ENCODE measurements at places on chromosomes 12 and 14.

GRCh38 chr12:18275981-18276380 is 14.7 kb downstream of the PIK3C2G start:
- no peak for DNase-seq

DNA sequence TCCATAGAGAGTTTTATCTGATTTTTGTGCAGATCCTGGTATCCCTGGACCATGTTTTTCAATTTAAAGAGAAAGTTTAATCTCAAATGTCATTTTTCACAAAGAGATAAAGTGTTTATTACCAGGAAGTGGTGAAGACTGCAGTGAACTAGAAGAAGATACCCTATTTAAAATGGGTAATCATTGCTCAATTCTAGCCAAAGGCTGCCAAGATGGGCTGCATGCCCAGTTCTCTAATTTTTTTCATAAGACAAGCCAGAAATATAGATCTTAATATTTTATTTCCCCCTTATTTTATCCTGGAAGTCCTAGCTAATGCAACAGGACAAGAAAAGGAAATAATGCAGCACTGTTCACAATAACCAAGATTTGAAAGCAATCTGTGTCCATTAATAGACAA is 343.5 kb downstream of the PCNX1 start:
- DNase-seq = no peak

GRCh38 chr14:68564191-68564825 is 228.6 kb downstream of the ZFP36L1 start:
- DNase-seq = no peak

DNA sequence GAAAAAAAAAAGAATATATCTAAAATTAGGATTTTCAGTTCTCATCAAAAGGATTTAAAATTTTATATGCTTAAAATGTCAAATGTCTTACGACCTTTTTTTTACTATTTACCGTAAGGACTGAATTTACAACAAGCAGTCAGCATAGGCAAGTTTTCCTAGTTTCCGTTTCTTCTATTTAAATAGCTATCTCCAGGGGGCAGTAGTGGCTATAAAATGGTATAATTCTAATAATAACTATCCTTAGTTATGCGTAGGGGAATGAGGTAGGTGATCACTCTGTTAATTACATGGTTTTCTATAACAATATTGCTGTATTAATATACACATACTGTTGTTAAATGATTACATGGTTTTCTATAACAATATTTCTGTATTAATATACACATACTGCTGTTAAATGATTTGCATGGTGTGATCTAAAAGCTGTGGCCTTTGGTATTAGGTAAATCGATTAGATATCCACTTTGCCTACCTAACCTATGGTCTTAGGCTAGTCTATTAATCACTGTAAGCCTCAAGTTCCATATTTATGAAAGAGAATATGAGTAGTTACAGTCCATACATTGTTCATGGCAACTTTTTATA is 217.7 kb upstream of the PDZRN4 start:
- DNase-seq = no peak

DNA sequence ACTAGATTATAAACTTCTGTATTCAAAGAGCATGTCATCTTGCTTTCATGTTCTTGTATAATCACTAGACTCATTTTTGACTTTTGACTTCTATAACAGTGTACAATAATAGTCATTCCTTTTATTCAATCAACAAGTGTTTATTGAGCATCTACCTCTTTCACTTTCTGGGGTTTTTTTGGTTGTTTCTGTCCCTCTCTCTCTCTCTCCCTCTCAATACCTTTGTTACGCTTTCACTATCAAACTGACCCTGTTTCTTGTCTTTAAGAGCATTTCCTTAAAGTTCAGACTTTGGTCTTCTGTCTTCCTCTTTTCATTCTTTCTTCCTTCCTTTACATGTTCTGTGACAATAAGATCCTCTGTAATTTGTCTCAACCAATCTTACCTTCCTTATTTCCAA is 49.5 kb downstream of the GPR137C start:
- DNase-seq = no peak

GRCh38 chr12:115209230-115209629 is 525.3 kb upstream of the TBX3 start:
- no peak for DNase-seq

- no peak for DNase-seq
These were observed 191.4 kb downstream of the TTC7B start for GRCh38 chr14:90624732-90625400.

- no peak for DNase-seq
These were observed 2.8 kb downstream of the LRRC74A start for GRCh38 chr14:76829013-76829365.

GRCh38 chr14:73463411-73463810 is 5.1 kb upstream of the NUMB start:
- no peak for DNase-seq

DNA sequence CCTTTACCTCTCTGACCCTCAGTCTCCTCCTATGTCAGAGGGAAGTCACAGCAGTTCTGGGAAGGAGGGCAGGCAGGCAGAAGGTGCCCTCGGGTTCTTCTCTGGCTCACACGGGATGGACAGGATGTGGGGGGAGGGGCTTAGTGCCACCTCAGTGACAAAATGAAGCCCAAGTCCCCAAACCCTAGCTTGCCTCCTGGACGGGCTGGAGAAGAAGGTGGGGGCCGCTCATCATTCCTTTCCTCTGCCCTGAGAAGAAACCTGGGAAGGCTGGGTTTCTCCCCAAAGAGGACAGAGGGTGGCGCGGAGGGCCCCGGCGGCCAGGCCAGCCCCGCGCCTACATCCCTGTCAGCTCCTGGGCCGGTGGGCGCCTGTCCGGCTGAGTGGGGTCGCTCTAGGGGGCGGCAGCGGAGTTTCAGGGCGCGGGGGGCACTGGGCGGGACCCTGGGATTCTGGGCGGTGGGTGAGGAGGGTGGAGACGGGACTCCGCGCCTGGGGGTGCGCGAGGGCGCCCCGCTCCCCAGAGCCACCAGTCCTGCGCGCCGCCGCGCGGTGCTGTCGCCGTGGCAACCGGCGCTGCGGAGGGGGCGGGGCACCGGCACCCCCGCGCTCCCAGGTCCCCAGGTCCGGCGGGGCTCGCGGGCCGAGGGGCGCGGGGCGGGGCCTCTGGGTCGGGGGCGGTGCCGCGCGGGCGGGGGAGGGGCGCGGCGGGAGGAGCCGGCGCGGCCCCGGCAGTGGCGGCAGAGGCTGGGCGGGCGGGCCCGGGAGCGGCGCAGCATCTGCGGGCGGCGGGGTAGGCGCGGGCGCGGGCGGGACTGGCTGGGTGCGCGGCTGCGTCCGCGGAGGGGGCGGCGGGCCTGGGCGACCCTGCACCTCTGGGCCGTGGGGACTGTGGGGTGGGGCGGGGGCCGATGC is at the start of gene TMEM121:
TMEM121 (plus strand) TSS at position 723 of the 915 bp plus-strand sequence. CDS start 2,252 bp downstream, outside the sequence.
- DNase-seq = no peak

GRCh38 chr14:105099778-105100177 is 34.5 kb upstream of the GPR132 start:
- DNase-seq = no peak

DNA sequence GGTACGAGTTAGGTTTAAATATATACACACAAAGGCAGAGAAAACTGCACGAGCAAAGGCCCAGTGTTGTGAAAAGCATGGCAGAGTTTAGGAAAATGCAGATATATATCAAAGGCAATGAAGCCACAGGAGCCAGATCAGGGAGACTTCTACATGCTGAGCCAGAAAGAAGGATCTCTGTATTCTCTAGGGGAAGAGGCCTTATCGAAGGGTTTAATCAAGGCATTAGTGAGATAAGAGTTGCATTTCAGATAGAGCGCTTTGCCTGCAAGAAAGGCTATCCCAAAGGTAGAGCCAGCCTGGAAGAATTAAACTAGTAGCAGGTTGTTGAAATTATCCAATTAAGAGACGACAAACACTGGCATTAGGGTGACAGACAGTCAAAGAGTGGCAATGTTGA is 7.6 kb downstream of the PTPRO start:
- no peak for DNase-seq

- no peak for DNase-seq
These were observed 10.8 kb downstream of the CRACR2A start for GRCh38 chr12:3741882-3742672.

- DNase-seq = no peak
These were observed 237.6 kb upstream of the CRY1 start for GRCh38 chr12:107330831-107331431.

DNA sequence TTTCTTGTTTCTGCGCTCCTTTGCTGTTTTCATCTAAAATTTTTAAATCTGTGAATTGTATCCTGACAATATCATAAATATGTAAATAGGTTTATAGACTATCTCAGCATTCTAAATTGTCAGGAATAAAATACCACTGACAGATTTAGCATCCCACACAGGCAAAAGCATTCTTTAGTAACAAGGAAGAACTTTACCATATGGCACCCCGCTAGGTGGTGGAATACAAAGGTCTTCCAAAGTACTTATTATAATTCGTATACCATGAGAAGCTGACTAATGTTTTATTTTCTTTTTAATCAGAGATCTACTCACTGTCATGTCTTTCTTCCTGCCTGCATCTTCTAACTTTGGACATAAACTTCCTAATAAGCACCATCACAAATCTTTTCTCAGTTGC is 328.8 kb upstream of the NOVA1 start:
- DNase-seq = no peak

GRCh38 chr14:98350213-98350612 is 921.8 kb downstream of the BCL11B start:
- DNase-seq = no peak

- DNase-seq = no peak
These were observed 82.8 kb downstream of the BTG1 start for GRCh38 chr12:92062539-92063493.

- no peak for DNase-seq
These were observed 112.7 kb downstream of the IPO8 start for GRCh38 chr12:30582943-30583342.

GRCh38 chr12:88546226-88546625 is 34.0 kb downstream of the KITLG start:
- no peak for DNase-seq

- DNase-seq = no peak
These were observed 6.5 kb downstream of the TAS2R19 start for GRCh38 chr12:11015775-11016430.

- no peak for DNase-seq
These were observed 80.8 kb downstream of the GALNT9 start for GRCh38 chr12:132248453-132249167.

GRCh38 chr14:48323665-48324064 is 648.3 kb upstream of the MDGA2 start:
- no peak for DNase-seq

DNA sequence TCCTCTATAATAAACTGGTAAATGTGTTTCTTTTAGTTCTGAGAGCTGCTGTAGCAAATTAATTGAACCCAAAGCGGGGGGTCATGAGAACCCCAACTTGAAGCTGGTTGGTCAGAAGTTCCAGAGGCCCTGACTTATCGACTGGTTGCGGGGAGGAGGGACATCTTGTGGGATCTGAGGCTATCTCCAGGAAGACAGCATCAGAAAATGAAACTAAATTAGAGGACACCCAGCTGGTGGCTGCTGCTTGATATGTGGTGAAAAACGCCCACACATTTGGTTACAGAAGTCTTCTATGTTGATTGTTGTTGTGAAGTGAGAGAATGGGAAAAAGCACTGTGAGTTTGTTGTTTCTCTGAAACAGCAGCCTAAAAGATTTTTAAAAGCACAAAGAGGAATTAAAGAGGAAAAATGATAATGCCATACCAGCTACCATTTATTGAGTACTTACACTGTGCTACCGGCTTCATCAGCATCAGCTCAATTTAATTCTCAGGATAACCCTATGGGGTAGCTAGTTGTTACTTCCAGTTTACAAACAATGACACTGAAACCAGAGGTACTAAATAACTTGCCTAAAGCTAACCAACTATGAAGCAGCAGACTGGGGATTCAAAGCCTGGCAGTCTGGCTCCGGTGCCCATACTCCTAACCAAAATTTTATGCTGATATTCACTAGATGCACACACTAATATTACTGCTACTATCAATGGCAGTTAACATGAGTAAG is 24.3 kb downstream of the DDX24 start:
- DNase-seq = no peak

DNA sequence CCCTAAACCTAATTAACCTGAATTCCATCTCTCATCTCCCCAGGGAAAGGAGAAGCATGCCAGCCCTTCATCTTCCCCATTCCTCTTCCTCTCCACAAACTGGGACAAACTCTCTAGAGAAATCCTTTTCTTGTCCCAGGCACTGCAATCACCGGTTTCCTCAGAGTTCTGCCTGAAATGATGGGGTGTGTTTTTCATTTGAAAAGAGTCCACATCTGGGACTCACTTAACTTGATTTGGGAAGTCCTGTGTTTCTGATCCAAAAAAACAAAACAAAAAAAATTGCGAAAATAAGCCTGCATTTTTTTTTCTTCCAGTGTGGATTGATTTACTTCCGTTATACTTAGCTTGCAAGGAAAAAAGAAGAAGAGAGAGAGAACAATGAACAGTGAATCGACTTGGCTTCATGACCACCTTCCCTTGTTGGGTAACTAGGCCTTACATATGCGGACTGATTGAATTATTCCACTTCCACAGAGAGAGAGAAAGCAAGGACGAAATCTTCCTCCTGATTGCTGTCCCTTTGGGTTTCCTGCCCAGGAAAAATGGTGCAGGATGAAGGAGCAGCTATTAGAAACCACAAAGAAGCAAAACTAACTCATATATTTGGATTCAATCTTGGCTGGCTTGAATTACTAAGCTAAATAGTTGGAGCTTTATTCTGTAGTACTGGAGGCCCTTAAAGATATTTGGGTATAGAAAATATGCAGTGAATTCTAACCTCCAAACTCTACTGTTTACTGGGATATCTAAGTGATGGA is 506.2 kb upstream of the TBX3 start:
- DNase-seq = no peak

- no peak for DNase-seq
These were observed 165.9 kb downstream of the TMTC3 start for GRCh38 chr12:88307961-88308360.

- DNase-seq = no peak
These were observed 39.0 kb upstream of the CEP83 start for GRCh38 chr12:94498698-94499097.

GRCh38 chr12:28814246-28814645 is 334.8 kb upstream of the FAR2 start:
- DNase-seq = no peak

- no peak for DNase-seq
These were observed 47.1 kb downstream of the SLC2A13 start for GRCh38 chr12:40058721-40059190.

DNA sequence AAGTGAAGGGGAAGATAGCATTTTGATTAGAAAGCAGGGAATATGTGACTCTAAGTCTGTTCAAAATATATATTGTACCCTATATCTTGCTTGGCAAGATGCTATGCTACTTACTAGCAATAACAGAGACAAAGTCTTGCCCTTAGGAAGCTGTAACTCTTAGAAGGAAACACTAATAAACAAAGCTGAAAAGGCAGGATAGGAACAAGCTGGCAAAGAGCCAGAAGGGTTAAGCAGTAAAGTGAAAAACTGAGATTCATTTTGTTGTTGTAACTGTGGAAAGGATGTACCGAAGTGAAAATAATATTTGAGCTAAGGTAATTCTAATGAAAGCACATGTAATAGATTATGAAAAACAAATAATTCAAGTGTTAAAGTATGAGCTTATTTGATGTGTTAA is 527.1 kb upstream of the FLRT2 start:
- no peak for DNase-seq

DNA sequence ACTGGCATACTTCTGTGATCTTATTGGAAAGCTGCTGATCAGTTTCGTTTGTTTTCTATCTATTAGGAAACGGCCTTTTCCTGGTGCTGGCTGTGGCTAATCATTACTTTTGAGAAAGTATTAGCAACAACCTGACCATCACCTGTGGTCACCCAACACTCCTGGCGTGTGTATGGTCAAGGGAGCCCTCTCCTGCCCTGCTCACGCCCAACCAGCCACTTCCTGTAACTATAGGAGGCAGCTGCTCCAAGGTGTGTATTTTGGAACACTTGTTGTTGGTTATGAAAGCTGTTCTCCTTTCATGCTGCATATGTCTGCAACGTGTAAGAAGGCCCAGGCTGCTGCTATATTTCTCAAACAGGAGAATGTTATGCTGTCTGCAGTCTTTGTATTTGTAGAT is 1582.8 kb downstream of the AACS start:
- DNase-seq = no peak

Data from activated gamma-delta T cell (primary cell).